ENCODE measurements at places on chromosomes 4 and X.

- DNase-seq, result no peak
Measured at GRCh38 chrX:140764401-140764919, 54.9 kb downstream of the LINC00632 start.

- DNase-seq, result peak; percentile 100
Measured at GRCh38 chrX:318739-319578, at the start of gene GTPBP6. Gene GTPBP6 (minus strand): TSS chrX:318796. CDS start chrX:318787, 9 bp downstream.

DNA sequence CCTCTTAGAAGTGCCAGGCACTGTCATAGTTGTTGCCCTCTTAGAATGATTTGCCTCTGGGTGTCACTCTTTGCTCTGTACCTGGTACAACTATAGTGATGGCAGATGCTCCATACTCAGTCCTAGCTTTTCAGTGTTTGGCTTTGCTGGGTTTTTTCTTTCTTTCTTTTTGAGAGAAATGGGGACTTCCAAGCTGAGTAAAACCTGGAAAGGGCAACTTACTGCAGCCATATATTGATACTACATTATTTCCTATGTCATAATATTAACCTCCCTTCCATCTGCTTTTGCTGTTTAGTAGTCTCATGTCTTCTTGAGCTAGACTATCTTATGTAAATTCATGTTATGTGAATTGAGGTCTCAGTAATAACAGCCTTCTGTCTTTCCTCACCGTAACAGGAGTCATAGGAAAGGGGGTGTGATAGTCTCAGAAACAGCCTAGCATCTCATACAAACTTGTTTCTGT is 49.0 kb downstream of the NIPAL1 start:
- DNase-seq, result no peak

GRCh38 chr4:153651587-153651986 is 32.5 kb upstream of the TLR2 start:
- peak; percentile 51 for DNase-seq

DNA sequence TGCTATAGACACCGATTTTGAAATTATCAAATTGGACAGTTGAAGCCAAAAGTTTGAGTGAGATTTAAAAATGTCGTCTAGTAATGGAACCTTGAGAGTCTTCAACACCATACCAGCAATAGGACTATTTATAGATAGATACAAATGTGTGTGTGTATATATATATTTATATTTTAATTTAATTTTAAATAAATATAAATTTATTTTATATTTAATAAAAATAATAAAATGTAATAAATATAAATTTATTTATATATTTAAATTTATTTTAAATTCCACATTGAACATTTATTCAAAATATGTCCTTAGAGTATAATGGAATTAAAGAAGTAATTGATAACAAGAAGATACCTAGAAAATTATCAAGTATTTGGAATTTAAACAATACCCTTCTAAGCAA is 221.9 kb upstream of the CXXC4 start:
- DNase-seq, result no peak

GRCh38 chrX:38881066-38881465 is 79.8 kb downstream of the MID1IP1 start:
- DNase-seq, result no peak

DNA sequence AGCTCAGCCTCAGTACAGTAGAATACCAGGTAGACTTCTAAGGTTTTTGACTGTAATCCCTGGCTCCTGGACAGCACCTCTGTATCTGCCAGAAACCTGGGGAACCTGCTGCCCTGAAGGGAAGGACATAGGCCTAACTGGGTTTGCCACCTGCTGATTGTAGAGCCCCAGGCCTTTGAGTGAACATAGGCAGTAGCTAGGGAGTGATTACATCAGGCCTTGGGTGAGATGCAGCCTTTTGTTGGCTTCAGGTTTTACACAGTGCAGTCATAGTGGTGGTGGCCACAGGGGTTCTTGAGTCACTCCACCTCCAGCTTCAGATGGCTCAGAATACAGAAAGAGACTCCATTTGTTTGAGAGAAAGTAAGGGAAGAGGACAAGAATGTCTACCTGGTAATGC is 19.3 kb downstream of the IQCM start:
- DNase-seq, result no peak
